ENCODE measurements at places on chromosomes 7 and 10. TPM values are rescaled to one million over a fixed set of nuclear protein-coding genes. Genes with fewer than 3 reads are reported as not detected.

- H3K27me3 ChIP-seq = peaks cover 86% of the 10 kb centered on the region
- DNase-seq = no peak
- no peak overlapping the region for H3K27ac ChIP-seq
- H3K4me3 ChIP-seq = no peak overlapping the region
- H3K4me1 ChIP-seq = peaks cover 6% of the 10 kb centered on the region
- no peaks in the 10 kb centered on the region for H3K36me3 ChIP-seq
These were observed 1.4 kb upstream of the NKX1-2 start for GRCh38 chr10:124451276-124451675.

GRCh38 chr10:107740962-107741690, 576.6 kb upstream of the SORCS1 start:
- no peaks in the 10 kb centered on the region for H3K27me3 ChIP-seq
- peaks cover 10% of the 10 kb centered on the region for H3K4me1 ChIP-seq
- H3K36me3 ChIP-seq = no peaks in the 10 kb centered on the region
- no peak for DNase-seq
- H3K27ac ChIP-seq = peak overlapping the region; percentile 84
- peak overlapping the region; percentile 58 for H3K4me3 ChIP-seq

- H3K27me3 ChIP-seq = no peaks in the 10 kb centered on the region
- no peak overlapping the region for H3K4me3 ChIP-seq
These were observed 20.7 kb downstream of the RBM28 start for GRCh38 chr7:128323040-128323439.

DNA sequence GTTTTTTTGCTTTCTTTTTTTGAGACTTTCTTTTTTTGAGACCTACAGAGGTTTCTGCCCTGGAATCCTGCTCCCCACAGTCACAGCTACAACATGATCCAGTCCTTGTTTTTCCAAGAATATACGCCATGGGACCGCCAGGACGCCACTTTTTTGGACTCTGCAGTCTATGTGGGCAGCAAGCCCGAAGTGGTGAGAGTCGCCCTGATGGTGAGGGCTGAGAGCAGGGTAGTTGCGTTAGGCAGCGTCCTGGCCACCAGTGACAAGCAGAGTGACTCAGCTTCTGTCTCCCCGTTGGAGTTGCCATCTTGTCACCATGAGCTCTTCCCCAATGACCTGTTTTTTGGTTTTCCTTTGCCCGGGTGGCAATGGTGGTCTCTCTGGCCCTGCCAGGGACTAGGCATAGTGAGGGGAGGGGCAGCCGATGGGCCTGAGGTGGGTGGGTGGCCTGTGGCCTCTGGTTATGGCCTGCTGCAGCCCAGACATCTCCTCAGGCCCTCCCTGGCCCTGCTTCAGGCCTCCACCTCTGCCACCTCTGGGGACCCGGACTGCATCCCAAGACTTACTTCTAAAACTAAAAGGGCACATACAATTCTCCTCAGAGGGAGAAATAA, 88.0 kb upstream of the MALRD1 start:
- DNase-seq = no peak
- H3K4me1 ChIP-seq = no peaks in the 10 kb centered on the region
- no peak overlapping the region for H3K4me3 ChIP-seq

DNA sequence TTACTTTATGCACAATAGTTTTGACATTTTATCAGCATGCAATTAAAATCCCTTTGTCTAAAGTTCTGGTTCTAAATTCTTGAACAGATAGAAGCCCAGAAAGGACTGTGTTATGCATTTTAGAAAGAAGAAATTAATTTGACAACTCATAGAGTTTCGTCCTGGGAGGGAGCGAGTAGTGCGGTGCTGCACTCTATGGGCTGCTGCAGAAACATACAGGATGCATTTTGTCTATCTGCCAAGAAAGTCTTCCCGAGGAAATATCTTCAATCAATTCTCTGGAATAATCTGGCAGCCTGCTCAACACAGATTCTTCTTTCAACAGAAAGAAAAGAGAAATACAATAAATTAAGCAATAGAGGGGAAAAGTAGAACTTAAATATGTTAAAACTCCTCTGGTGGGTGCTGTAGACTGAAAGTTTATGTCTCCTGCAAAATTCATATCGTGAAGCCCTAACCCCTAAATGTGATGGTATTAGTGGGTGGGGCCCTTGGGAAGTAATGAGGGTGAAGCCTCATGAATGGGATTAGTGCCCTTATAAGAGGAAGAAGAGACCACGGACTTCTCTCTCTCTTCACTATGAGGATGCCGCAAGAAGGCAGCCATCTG, 39.0 kb upstream of the IFRD1 start:
- H3K27me3 ChIP-seq = peaks cover 9% of the 10 kb centered on the region
- peaks cover 15% of the 10 kb centered on the region for H3K4me1 ChIP-seq
- no peak overlapping the region for H3K27ac ChIP-seq

DNA sequence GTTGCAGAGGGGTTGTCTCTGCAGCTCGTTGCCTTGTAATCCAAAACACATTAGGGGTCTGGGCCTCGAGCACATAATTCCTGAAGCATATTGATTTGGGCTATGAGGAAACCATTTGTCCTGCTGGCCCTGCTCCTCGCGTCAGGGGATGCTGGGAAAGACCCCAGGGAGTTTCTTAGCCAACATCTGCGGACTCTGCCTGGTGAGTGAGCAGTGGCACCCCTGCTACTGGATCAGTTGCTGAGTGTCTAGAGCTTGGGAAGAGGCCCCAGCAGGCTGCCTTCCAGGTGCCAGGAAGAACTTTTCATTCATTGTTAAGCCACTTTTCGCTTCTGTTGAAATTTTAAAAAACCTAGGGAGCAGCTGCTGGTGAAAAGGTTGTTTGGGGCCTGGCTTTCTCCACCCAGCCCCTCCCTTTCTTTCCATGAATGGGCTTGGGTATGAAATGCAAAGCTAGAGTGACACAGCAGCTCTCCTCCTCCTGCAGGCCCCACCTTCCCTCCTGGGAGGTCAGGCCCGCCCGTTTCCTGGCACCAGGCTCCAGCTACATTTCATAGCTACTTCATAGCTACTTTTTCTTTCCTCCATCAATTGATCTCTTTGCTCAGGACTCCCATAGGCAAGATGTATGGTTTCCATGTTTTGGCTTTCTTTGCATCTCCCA, 26.8 kb downstream of the TACR2 start:
- H3K4me3 ChIP-seq = no peak overlapping the region
- DNase-seq = no peak
- peaks cover 45% of the 10 kb centered on the region for H3K36me3 ChIP-seq
- H3K27ac ChIP-seq = peak overlapping the region; percentile 18
- H3K27me3 ChIP-seq = peaks cover 3% of the 10 kb centered on the region
- peaks cover 42% of the 10 kb centered on the region for H3K4me1 ChIP-seq

- H3K36me3 ChIP-seq = peaks cover 4% of the 10 kb centered on the region
- H3K4me1 ChIP-seq = peaks cover 40% of the 10 kb centered on the region
- H3K27me3 ChIP-seq = no peaks in the 10 kb centered on the region
- H3K27ac ChIP-seq = peak overlapping the region; percentile 84
- DNase-seq = peak; percentile 70
These were observed 9.4 kb downstream of the WBP1L start for GRCh38 chr10:102752934-102753664.

Gene OGDHL
- total RNA-seq = 0.08 TPM

Gene ITGA8
- total RNA-seq = not detected

Gene TUBB8
- not detected for total RNA-seq

Gene OGA
- 56.7 TPM for total RNA-seq

Gene MYO1G
- total RNA-seq = 0.04 TPM

Measured in HFFc6 (cell line).